Brain microvascular endothelial cell (primary cell): ENCODE measurements at places on chromosomes 1 and 21.

DNA sequence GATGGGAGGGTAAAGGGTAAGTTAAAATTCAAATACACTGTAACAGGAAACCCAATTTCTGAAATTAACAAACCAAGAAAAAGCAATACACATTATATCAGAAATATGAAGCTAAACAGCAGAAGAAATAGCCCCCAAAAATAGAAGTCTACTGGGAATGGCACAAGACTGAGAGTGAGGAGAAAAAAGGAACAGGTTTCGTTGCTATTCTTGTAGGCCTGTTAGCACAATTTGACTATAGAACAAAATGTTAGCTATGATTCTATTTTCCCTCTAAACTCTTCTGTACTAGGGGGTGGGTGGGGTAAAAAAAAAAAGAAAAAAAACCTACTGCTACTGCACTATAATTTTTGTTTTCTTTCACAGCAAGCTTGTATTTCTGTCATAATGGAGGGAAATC is 12.5 kb downstream of the RBBP5 start:
- DNase-seq = no peak

DNA sequence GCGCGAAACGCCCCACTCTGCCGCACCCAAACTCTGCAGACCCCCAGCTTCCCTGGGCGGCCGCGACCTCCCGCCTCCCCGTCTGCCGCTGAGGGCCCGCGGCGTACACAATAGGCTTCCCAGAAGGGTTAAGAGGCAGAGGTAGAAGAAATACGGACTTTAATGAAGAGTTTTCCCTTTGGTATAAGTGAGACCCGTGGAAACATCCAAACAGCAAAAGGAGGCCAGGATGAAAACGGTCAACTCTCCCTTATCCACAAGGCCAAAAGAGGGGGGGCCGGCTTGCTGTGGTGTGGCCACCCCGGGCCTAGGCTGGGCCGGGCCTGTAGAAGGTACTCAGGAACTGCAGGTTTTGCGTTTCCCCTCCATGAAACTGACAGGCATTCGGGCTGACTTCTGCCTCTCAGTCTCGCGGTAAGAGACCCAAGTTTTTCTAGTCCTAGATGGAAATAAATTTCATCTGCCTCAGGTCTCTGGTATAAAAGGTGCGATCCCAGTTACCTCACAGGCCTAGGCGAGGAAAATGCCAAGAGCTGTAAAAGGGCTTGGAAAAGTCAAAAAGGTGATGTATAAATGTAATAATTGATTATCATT is 671 bp upstream of the PYGO2 start:
- DNase-seq = no peak

DNA sequence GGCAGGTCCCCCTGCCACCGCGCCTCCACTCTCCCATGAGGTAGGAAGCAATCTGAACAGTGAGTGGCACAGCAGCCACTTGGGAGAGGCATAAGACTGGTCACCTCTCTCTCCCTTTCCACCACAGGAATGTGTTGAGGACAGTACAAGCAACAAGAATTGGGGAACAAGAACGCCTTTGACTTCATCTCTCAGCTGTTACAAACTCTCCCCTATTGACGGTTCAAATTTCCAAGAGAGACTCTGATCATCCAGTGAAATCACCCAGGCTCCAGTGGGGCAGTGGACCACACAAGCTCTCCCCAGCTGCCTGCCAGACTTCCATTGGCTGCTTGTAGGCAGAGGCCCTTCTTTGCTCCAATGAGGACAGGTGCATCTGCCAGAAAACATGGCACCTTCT is 249.9 kb upstream of the JUN start:
- DNase-seq = no peak

DNA sequence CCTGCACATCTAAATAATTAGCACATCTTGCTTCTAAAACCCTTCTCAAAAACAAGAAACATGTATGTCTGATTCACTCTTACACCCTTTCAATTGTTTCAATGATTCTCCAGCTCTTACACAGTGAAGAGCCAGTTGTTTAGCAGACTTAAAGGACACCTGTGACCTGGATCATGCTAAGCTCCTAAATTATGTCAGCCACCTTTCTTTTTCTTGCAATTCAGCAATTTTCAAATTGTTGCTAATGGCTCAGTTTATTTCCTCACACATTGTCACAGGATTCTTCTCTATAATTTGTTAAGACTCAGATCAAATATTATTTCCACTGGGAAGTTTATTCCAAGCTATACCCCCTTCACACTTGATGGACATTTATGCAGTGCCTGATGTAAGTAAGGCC is 413.2 kb downstream of the PLA2G4A start:
- DNase-seq = no peak

DNA sequence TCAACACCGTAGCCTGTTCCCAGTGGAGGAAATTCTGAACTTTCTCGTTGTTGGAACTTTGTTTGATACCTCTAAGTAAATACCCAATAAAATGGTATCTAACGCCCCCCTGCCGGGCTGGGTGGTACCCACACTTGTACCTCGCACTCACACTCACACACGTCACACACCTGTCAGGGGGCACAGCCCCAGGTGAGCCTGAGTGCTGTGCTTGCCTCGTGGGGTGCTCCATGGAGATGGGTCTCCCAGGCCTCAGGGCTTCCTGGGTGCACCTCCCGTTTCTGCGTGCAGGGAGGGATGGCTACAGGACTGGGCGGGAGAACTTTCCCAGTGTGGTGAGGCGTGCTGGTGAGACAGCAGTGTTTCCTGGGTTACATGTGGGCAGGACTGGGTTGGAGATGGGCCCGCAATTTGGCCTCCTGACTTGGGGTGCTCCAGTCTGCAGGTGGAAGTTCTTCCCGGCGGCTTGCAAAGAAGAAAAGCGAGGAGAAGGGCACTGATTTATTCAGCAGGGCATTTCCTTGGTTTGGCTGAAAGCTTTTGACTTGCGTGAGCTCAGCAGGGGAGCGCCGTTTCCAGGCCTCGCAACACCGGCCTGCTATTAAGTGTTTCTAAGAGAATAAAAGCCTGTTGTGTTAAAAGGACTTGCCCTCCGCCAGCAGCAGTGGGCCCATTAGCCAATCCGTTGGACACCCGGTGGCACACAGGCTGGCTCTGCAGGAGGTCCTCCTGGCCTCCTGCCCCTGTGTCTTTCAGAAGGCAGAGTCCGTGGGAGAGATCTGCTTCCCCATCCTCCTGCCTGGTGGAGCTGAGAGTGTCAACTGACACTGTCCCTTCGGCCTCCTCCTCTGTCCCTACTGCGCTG is 79.7 kb downstream of the KIF26B start:
- peak; percentile 1 for DNase-seq

DNA sequence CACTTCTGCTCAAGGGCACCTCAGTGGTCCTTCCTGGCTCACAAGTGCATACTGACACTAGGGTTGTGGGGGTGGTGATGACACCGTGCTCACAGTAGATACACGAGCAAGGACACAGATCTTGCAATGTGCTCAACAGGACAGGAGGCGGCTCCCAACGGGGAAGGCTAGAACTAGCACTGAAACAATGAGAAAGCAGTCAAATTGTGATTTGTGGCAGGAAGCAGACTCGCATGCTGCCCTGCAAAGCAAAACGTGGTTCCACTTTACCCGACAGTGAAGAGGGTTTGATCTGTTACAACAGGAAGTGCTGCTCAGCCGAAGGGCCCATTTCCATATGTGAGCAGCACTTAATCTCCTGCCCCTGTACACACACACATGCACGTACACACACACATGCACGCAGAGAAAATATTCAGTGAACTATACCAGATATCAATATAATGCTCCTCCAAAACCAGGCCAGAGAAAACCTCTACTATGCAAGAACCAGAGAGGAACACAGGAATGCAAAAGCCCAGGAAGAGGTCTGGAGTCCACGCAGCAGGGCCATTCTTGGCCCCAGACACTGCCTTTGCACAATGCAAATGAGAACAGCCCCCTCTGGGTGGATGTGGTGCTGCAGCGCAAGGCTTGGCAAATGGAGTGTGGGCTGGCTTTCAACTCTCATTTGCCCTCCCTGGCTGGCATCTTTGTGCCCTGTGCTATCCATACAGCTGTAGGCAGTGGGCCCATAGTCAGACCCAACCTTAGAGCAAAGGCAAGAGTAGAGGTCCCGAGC is 47.1 kb downstream of the KANK4 start:
- DNase-seq = no peak

DNA sequence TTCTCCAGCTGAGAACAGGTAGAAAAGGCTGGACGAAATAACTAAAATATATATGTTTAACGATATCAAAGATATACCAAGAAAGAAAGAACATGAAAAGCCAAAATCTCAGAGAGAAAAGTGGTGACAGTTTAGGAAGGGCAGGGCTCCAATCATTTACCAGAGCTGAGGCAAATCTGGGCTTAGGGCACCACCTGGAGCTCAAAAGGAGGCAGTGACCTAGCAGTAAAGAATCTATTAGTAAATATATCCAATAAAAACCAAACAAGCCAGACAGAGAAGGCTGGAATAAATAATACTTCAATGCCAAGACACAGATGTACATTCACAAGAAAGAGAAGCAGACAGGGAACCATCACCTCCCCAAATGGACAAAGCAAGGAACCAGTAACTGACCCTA is 43.5 kb downstream of the CHIA start:
- DNase-seq = peak; percentile 34

- DNase-seq = no peak
Measured at GRCh38 chr1:110829955-110830553, 42.9 kb upstream of the CD53 start.
